B cell (primary cell): ENCODE measurements at places on chromosomes 1 and 21. TPM values are rescaled to one million over a fixed set of nuclear protein-coding genes. Genes with fewer than 3 reads are reported as not detected.

- no peak for DNase-seq
Observed at GRCh38 chr1:91428182-91428798, 23.7 kb upstream of the HFM1 start.

DNA sequence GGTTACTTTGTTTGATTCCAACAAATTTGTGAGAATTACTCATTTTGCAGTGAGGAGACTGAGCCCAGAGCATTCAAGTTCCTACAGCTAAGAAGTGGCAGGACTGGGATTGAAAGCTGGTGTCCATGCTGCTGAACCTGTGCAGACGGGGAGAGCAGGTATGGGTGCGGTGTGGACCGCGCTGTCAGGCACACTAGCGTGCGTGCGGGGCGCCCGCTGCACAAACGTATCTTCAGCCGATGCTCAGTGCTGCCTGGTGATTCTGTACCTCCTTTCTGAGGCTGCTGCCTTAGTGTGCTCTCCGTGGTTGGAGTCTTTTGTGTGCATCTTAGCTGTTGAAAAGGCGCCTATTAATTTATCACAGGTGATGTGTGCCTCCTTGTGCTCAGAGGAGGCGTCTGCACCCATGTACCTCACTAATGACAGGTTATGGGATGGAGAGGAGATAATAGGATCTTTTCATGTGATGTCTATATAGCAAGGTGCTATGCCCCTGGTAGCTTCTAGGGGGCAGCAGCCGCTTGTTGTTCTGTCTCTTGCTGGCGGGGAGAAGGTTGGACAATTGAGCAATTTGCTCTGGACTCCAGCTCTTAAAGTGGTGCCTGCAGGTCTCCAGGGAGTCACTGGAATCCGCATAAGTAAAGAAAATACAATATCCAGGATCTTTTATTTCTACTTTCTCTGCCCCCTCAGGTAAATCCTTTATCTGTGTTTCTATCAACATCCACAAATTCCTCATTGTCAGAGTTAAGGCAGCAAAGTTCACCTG lies 32.5 kb downstream of the PEX14 start:
- peak; percentile 58 for DNase-seq

C1QB gene
- not detected in 2 replicates for total RNA-seq

MX1 gene
- 61.8 and 62.9 TPM in 2 replicates for total RNA-seq

GRCh38 chr1:233473549-233474204 lies 140.2 kb upstream of the KCNK1 start:
- no peak for DNase-seq

GRCh38 chr1:168473126-168473525 lies 70.7 kb downstream of the XCL2 start:
- DNase-seq = no peak

- no peak for DNase-seq
Observed at GRCh38 chr1:2503554-2504224, 22.7 kb downstream of the PANK4 start.
